ENCODE measurements at places on chromosomes 2 and 18.
A peak's percentile ranks its signal among the peaks of the same experiment; 100 is the strongest.

GRCh38 chr2:12727641-12728040 is 10.9 kb downstream of the TRIB2 start:
- no peak for DNase-seq

GRCh38 chr18:35717182-35717581 is 135.6 kb downstream of the GALNT1 start:
- DNase-seq, result no peak

DNA sequence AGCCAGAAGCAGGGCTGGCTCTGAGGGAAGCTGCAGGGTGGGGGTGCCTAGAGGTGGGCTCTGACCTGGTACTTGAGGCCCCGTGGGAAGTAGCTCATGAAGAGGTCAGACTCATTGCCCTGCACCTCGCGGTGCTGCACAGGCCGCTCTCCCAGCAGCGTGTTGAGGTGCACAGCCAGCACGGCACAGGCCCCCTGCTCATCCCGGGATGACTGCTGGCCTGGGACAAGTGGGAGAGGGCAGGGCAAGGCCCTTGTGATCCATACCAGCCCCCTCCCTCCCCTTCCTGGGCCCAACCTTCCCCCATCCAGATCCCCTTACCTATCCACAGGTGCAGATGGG is 8.7 kb downstream of the CAPG start:
- no peak for DNase-seq

DNA sequence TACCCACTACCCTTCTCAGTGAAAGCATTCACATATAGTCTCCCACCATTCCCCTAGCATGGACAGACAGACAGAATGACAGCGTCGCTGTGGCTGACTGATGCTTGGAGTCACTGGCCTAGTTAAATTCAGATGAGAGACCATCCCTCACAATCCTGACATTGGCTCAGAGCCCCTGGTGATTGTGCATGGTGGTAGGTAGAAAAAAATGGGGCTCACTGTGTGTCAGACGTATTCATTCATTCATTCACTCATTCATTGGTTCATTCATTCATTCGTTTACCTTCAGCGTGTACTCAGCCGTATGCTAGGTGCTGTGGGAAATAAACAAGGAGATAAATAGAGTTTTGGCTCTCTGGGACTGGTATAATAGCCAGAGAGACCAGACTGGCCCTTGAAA is 94.8 kb upstream of the STPG4 start:
- DNase-seq, result no peak

GRCh38 chr2:98391581-98392270 is 45.5 kb downstream of the CNGA3 start:
- no peak for DNase-seq

GRCh38 chr2:149394864-149395263 is 64.5 kb downstream of the LYPD6 start:
- no peak for DNase-seq

DNA sequence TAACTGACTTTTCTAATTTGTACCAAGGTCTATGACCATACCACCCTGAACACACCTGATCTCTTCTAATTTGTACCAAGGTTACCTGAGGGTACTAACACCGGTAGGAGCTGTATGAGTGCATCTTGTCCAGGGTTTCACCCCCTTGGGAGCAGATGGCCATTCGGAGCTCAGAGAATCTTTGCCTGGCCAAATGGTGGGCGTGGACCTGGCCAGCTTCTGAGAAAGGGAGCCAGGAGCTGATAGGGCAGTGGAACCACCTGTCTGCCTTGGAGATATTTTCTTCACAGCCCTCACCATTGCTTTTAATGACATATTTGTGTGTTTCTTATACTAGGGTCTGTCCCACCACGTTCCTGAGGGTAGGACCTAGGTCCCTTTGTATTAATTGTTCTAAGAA is 188.9 kb downstream of the LDLRAD4 start:
- DNase-seq, result no peak

DNA sequence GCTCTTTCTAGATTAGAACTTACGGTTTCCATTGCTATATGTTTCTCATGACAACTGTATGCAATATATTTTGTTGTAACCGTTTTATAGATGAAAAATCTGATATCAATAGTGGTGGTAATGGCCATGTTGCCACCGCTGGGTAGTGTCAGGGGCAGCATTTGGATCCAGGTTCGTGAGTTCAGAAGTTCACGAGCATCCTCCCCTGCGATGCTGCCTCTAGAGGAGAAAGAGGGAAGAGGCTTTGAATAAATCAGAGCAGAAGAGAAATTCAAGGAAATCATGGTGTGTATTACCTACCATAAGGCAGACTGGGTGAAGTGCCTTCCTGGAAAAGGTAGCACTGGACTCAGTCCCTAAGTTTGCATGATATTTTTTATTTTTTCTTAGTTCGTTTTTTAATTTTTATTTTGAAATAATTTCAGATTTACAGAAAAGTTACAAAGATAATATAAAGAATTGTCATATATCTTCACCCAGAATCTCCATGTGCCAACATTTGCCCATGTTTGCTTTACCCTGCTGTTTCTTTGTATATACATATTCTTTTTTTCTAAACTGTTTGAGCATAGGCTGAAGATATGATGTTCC is 3.3 kb upstream of the ZBTB7C start:
- DNase-seq, result no peak

- DNase-seq, result peak; percentile 42
Measured at GRCh38 chr2:85750587-85751575, 2.9 kb upstream of the ATOH8 start.

- DNase-seq, result no peak
Measured at GRCh38 chr2:138245310-138245709, 256.3 kb upstream of the SPOPL start.

GRCh38 chr2:6657136-6657535 is 208.6 kb downstream of the CMPK2 start:
- no peak for DNase-seq

GRCh38 chr2:76985387-76986136 is 536.6 kb downstream of the LRRTM4 start:
- DNase-seq, result no peak

- DNase-seq, result no peak
Measured at GRCh38 chr2:168047091-168047690, 200.2 kb downstream of the STK39 start.

DNA sequence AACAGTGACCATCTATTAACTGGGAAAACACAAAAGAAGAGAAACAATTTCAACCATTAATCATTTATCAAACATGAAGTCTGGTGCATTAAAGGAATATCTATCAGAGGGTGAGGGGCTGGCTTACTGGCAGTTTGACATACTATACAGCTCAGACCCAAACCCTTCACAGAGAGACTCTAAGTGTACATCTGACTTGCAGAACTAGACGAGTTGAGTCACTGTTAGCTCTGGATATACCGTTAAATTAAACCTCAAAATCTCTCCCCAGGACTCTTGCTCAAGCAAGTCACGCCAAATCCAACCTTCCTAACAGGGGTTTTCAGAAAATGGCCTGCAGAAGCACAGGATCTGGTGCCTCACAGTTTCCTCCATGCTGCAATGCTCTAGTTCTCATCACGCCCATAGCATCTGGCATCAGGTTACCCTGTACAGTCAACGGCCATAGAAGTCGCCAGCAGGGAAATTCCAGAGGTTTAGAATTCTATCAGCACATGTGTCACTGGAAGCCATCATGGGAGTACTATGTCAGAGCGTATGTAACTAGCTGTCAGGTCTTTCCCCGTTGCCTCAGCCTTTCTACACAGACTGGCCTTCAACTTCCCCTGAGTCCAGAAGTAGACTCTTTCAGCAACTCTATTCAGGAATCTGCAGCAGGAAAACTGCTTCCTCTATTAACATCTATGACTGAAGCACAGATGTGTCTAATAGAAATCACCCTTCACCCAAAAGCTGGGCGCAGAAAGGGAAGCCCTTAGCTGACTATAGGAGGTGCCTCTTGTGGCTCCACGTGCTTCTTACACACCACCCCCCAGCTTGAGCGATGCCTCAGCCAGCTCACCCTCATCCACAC is 9.3 kb downstream of the TGOLN2 start:
- no peak for DNase-seq

DNA sequence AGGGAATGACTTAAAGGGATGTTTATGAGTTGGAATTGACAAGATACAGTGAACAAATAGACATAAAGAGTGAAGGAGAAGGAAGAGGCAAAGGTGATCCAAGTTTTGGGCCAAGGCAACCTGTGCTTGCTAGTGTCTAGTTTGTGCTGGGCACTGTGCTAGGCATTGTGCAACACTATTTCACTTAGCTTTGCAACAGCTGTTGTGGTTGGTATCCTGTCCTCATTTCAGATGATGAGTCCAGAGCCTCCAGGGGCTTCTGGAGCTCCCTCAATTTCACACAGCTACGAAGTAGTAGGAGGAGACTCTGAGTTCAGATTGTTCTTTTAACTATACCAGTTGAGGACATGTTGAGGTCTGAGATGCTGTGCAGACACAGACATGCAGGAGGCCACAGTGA is 18.1 kb upstream of the LOXHD1 start:
- no peak for DNase-seq

DNA sequence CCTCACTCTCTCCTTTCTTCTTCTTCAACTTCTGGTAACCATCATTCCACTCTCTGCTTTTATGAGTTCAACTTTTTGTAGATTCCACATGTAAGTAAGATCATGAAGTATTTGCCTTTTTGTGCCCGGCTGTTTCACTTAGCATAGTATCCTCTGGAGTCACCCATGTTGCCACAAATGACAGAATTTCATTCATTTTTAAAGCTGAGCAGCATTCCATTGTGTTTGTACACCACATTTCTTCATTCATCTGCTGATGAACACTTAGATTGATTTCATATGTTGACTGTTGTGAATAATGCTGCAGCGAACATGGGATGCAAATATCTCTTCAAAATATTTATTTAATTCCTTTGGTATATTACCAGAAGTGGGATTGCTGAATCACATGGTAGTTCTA is 133.6 kb upstream of the ERBB4 start:
- no peak for DNase-seq

DNA sequence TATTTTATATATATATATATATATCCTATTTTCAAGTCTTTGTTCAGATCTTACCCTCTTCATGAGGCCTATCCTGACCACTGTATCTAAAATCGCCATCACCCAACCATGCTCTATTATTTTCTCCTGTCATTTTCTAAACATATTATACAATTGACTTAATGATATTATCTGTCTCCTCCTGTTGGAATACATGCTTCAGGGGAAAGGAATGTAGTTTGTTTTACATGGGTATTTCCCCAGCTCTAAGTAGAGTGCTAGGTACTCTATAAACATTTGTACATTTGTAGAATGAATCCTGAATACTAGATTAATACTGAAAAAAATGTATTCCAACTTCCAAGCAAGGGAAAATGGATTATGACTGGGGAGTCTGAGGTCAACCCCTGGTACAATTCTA is 26.2 kb downstream of the TTC21B start:
- DNase-seq, result no peak

All from KG1 (cell line).